ENCODE measurements at places on chromosomes 3 and 15. TPM values are rescaled to one million over a fixed set of nuclear protein-coding genes. Genes with fewer than 3 reads are reported as not detected.

EBLN2 gene
- total RNA-seq: 11.0 TPM

STAC gene
- total RNA-seq: 20.4 TPM

LMOD3 gene
- 0.13 TPM for total RNA-seq

EEF1AKMT4 gene
- total RNA-seq: 3.1 TPM

FBXW12 gene
- total RNA-seq: 0.23 TPM

SLC22A13 gene
- total RNA-seq: 0.68 TPM

IL17RB gene
- total RNA-seq: 0.65 TPM

FAM3D gene
- 41.3 TPM for total RNA-seq

STRIT1 gene
- total RNA-seq: not detected

CELF6 gene
- total RNA-seq: 3.4 TPM

MYH15 gene
- 0.52 TPM for total RNA-seq

LSMEM2 gene
- not detected for total RNA-seq

KBTBD12 gene
- total RNA-seq: 5.5 TPM

SLC12A1 gene
- total RNA-seq: not detected

UBR1 gene
- 49.0 TPM for total RNA-seq

IL20RB gene
- 4.3 TPM for total RNA-seq

CCNB2 gene
- 0.49 TPM for total RNA-seq

CASR gene
- total RNA-seq: 0.08 TPM

GHRL gene
- total RNA-seq: 0.81 TPM

SH2D7 gene
- total RNA-seq: not detected

MEGF11 gene
- total RNA-seq: not detected

KNL1 gene
- total RNA-seq: 1.2 TPM

RPP25 gene
- 7.3 TPM for total RNA-seq

C2CD4A gene
- 0.49 TPM for total RNA-seq

C3orf20 gene
- total RNA-seq: 0.31 TPM

DCUN1D1 gene
- 41.6 TPM for total RNA-seq

KCNH8 gene
- total RNA-seq: 0.26 TPM

MESP2 gene
- not detected for total RNA-seq

COL6A5 gene
- total RNA-seq: not detected

GP5 gene
- total RNA-seq: 0.21 TPM

GABRA5 gene
- total RNA-seq: not detected

ARGFX gene
- total RNA-seq: not detected

TICRR gene
- 0.47 TPM for total RNA-seq

All from ureter (tissue), 1 donor.